ENCODE measurements at places on chromosomes 5 and 9. TPM values are rescaled to one million over a fixed set of nuclear protein-coding genes. Genes with fewer than 3 reads are reported as not detected.

GRCh38 chr9:4762108-4762885 is 21.3 kb upstream of the AK3 start:
- no peak overlapping the region for H3K27ac ChIP-seq
- H3K4me1 ChIP-seq, result peaks cover 3% of the 10 kb centered on the region
- peak; percentile 70 for DNase-seq

DNA sequence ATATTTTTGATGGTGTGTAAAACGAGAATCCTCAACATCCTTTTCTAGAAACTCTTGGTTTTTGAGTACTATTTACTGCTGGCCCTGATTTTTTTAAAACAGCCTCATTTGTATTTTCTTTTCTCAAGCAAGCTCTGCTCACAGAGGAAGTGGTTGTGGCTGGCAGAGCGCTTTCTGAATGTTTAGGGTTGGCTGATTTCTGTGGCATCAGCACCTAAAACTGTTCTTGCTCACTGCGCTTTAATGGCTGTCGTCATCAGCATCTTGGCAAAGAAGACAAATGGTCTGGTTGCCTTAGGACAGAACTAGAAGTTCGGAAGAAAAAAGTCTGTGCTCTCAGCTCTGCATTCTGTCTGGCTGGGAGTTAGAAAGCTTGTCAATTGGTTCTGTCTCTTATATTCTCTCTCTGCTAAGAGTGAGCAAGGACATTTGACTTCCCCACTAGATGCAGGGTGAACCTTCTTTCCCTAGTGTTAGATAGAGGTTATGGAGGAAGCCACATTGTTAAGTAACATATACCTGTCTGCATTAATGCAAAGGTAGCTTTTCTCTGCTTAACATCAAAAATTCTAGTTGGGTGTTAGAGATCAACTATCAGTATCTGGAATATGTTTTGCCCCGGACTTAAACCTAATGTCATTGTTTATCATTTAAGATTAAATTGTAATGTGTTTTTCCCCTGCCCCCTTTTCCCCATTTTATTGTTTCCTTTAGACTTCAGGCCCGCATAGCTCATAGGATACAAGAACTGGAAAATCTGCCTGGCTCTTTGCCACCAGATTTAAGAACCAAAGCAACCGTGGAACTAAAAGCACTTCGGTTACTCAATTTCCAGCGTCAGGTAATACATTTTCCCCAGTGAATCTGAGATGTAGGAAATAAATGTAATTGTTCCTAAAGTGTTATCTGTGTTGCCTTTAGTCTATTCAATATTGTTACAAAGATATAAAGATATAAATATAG is 39.0 kb downstream of the SMARCA2 start:
- peaks cover 10% of the 10 kb centered on the region for H3K36me3 ChIP-seq
- H3K27ac ChIP-seq, result peak overlapping the region; percentile 60
- peaks cover 26% of the 10 kb centered on the region for H3K4me1 ChIP-seq
- H3K27me3 ChIP-seq, result no peaks in the 10 kb centered on the region
- H3K4me3 ChIP-seq, result no peak overlapping the region
- DNase-seq, result peak; percentile 78

DNA sequence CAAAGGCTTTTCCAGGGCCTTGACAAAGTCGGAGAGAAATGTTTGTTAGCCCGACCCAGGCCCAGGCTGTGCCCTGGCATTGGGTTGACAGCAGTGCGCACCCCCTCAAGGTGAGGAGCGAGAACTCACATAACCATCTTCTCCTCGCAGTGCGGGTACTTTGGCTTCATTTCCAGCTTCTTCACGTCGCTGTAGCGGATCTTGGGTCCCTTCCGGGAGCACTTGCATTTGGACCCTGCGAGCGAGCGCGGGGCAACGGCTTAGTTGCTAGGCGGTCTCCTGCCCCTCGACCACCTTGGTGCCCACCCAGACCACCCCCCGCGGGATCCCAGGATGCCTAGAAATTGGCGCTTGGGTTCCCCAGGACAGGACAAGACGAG is 496 bp downstream of the CXCL14 start:
- no peaks in the 10 kb centered on the region for H3K27me3 ChIP-seq
- no peak overlapping the region for H3K4me3 ChIP-seq
- no peaks in the 10 kb centered on the region for H3K36me3 ChIP-seq
- no peak overlapping the region for H3K27ac ChIP-seq
- H3K4me1 ChIP-seq, result no peaks in the 10 kb centered on the region
- DNase-seq, result no peak

DNA sequence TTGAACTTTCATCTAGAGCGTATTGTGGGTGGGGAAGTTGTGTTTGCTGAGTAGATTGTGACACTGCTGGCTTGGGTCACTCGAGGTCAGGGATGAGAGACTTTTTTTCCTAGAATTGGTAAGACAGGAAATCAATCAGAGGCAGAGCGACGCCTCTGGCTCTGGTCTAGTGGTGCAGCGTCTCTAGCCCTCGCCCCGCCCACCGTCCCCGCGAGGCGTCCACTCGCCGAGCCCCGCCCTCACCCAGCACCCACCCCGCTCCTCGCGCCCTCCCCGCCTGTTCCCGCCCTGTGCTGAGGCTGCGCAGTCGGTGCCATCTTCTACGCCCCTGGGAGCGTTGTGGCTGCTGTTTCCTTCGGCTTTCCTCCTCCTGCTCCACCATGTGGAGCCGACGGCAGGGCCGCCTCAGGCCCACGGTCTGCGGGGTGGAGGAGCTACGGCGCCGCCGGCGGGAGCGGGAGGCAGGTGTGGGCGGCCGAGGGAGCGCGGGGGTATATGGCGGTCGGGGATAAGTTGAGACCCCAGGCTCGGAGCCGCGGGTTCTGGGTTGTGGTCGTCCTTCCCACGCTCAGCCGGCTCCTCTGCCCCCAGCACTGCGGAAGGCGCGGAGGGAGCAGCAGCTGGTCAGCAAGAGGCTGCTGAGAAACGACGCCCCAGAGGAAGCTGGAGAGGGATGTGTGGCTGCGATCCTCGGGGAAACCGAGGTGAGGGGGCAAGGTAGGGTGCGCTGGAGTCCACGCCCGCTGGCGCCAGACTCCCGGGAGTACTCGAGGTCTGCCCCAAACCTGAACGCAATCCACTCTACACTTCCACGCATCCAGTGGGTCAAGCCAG is at the start of gene TMCO6:
TMCO6 (plus strand) TSS at position 304 of the 834 bp plus-strand sequence; CDS start at position 381, 77 bp downstream.
- peaks cover 6% of the 10 kb centered on the region for H3K4me1 ChIP-seq
- no peaks in the 10 kb centered on the region for H3K27me3 ChIP-seq
- peaks cover 26% of the 10 kb centered on the region for H3K36me3 ChIP-seq

The CSF1R gene
- 92.4 TPM for total RNA-seq

- DNase-seq, result no peak
- no peaks in the 10 kb centered on the region for H3K4me1 ChIP-seq
- H3K27ac ChIP-seq, result no peak overlapping the region
- H3K27me3 ChIP-seq, result no peaks in the 10 kb centered on the region
- H3K36me3 ChIP-seq, result no peaks in the 10 kb centered on the region
These were observed 43.6 kb downstream of the CCDC192 start for GRCh38 chr5:127746756-127747155.

DNA sequence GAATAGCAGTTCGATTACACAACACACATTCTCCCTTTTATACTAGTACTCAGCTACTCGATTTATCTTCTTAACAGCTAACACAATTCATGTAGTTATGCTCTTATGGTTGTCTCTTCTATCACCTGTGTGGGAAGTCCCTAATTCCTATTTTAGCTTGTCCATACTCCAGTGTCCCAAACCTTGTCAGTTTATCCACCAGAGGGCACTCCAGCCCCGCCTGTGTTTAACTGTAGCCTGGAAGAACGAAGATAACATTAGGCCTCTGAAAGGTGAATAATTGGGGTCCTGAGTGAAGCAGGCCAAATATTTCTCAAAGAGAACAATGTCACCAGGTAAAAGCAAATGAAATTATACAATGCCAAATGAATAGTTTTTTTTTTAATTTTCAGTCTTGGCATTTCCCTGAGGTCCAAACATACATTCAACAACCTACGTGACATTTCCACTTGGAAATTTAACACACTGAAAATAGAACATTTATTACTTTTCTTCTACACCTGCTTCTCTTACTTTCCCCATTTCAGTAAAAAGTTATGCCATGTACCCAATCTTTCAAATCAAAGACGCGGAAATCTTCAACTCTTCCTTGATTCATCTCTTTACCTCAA is 560.7 kb downstream of the HTR1A start:
- H3K27ac ChIP-seq, result no peak overlapping the region
- no peak for DNase-seq
- no peaks in the 10 kb centered on the region for H3K36me3 ChIP-seq

- no peak for DNase-seq
- H3K4me1 ChIP-seq, result no peaks in the 10 kb centered on the region
- no peak overlapping the region for H3K27ac ChIP-seq
- no peak overlapping the region for H3K4me3 ChIP-seq
These were observed 186.3 kb downstream of the TLE4 start for GRCh38 chr9:79757881-79758669.

- no peak for DNase-seq
- H3K36me3 ChIP-seq, result no peaks in the 10 kb centered on the region
- no peaks in the 10 kb centered on the region for H3K4me1 ChIP-seq
- no peaks in the 10 kb centered on the region for H3K27me3 ChIP-seq
These were observed at the start of gene CXCL14 for GRCh38 chr5:135578685-135579341. TSS of gene CXCL14 (minus strand) at chr5:135578991. CDS start at chr5:135578778, 213 bp downstream.

- H3K27ac ChIP-seq, result no peak overlapping the region
- H3K36me3 ChIP-seq, result no peaks in the 10 kb centered on the region
- peaks cover 9% of the 10 kb centered on the region for H3K4me1 ChIP-seq
- no peak for DNase-seq
These were observed 116.9 kb upstream of the KLF9 start for GRCh38 chr9:70531311-70531710.

The PCDHGC5 gene
- total RNA-seq, result not detected

DNA sequence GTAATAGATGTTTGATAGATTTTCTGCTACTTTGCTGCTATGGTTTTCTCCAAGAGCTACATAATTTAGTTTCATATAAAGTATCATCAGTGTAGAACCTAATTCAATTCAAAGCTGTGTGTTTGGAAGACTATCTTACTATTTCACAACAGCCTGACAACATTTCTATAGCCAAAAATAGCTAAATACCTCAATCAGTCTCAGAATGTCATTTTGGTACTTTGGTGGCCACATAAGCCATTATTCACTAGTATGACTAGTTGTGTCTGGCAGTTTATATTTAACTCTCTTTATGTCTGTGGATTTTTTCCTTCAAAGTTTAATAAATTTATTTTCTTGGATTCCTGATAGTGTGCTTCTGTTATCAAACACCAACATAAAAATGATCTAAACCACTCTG is 35.1 kb upstream of the CCDC152 start:
- H3K27ac ChIP-seq, result no peak overlapping the region
- no peaks in the 10 kb centered on the region for H3K4me1 ChIP-seq
- no peaks in the 10 kb centered on the region for H3K36me3 ChIP-seq
- H3K27me3 ChIP-seq, result peaks cover 4% of the 10 kb centered on the region
- DNase-seq, result no peak

GRCh38 chr5:40365342-40366330 is 314.1 kb upstream of the PTGER4 start:
- no peak overlapping the region for H3K4me3 ChIP-seq
- no peak overlapping the region for H3K27ac ChIP-seq
- H3K4me1 ChIP-seq, result peaks cover 14% of the 10 kb centered on the region

GRCh38 chr9:133842721-133843227 is 104.6 kb upstream of the SARDH start:
- H3K4me1 ChIP-seq, result no peaks in the 10 kb centered on the region
- DNase-seq, result no peak
- H3K4me3 ChIP-seq, result no peak overlapping the region
- no peaks in the 10 kb centered on the region for H3K36me3 ChIP-seq

The PCDHGC4 gene
- total RNA-seq, result not detected

GRCh38 chr9:37920471-37921167 is 16.7 kb upstream of the SLC25A51 start:
- no peaks in the 10 kb centered on the region for H3K27me3 ChIP-seq
- H3K4me3 ChIP-seq, result no peak overlapping the region
- H3K36me3 ChIP-seq, result no peaks in the 10 kb centered on the region
- H3K4me1 ChIP-seq, result no peaks in the 10 kb centered on the region
- H3K27ac ChIP-seq, result no peak overlapping the region
- DNase-seq, result no peak

DNA sequence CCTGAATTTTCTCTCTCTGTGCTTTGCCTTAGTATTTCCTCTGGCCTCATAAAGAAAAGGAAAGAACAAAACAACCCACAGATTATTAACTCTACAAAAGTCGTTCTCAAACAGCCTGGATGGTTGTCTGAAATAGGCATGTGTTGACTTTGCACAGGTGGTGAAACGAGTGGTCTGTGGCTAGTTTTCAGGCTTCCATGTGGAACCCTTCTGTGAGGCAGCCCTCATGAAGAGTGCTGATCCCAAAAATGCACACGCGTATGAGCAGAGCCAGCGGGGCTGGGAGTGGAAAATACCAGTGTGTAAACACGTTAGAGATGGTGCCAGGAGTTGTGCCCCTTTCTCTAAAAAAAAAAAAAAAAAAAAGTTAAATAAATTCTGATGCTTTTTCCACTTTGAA is 4.9 kb upstream of the PSAT1 start:
- no peaks in the 10 kb centered on the region for H3K27me3 ChIP-seq
- no peaks in the 10 kb centered on the region for H3K36me3 ChIP-seq
- DNase-seq, result no peak

GRCh38 chr9:25808554-25808953 is 130.3 kb upstream of the TUSC1 start:
- no peaks in the 10 kb centered on the region for H3K36me3 ChIP-seq
- no peak overlapping the region for H3K4me3 ChIP-seq
- no peaks in the 10 kb centered on the region for H3K27me3 ChIP-seq

DNA sequence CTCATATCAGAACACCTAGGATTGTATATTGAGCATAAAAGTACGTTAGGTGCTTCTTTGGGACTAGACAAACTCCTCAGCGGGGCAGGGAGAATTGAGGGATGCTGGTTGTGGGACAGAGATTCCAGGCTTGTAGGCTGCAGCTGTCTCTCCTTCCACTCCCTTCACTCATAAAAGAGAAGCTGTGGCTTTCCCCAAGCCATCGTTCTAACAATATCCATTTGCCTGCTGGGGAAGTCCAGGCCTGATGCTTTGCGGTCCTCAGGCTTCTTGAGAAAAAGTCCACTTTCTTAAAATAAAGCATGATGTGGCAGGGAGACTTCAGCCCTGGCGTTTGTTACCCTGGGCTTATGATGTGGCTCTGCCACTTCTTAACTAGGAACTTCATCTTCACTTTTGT is 129.3 kb upstream of the OSMR start:
- no peaks in the 10 kb centered on the region for H3K4me1 ChIP-seq
- no peak for DNase-seq
- no peak overlapping the region for H3K4me3 ChIP-seq
- H3K27ac ChIP-seq, result no peak overlapping the region
- no peaks in the 10 kb centered on the region for H3K36me3 ChIP-seq

GRCh38 chr9:26637101-26637500 is 255.5 kb downstream of the CAAP1 start:
- H3K27me3 ChIP-seq, result no peaks in the 10 kb centered on the region
- DNase-seq, result no peak
- no peak overlapping the region for H3K27ac ChIP-seq
- H3K36me3 ChIP-seq, result no peaks in the 10 kb centered on the region
- no peak overlapping the region for H3K4me3 ChIP-seq

The DNAI1 gene
- total RNA-seq, result not detected

DNA sequence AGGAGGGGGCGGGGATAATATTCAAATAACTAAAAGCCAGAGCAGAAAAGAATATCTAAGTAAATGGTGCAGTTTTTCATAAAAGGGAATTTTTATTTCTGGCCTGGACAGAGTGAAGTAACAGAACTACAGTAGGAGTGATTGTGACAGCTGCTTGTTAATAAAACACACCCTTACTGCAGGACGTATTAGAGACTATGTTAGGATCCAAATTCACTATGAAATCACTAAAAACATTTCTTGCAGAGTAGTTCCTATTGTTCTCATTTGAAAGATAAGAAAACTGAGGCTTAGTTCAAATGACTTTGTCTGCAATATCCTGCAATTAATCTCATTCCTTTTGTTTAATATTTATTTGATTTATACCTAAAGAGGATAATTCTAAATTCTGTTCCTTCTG is 39.5 kb downstream of the FAM174A start:
- no peaks in the 10 kb centered on the region for H3K36me3 ChIP-seq
- no peak overlapping the region for H3K27ac ChIP-seq
- H3K4me3 ChIP-seq, result no peak overlapping the region
- no peaks in the 10 kb centered on the region for H3K4me1 ChIP-seq

The CCDC171 gene
- 2.7 TPM for total RNA-seq
